ENCODE measurements at places on chromosomes 2 and 18.

DNA sequence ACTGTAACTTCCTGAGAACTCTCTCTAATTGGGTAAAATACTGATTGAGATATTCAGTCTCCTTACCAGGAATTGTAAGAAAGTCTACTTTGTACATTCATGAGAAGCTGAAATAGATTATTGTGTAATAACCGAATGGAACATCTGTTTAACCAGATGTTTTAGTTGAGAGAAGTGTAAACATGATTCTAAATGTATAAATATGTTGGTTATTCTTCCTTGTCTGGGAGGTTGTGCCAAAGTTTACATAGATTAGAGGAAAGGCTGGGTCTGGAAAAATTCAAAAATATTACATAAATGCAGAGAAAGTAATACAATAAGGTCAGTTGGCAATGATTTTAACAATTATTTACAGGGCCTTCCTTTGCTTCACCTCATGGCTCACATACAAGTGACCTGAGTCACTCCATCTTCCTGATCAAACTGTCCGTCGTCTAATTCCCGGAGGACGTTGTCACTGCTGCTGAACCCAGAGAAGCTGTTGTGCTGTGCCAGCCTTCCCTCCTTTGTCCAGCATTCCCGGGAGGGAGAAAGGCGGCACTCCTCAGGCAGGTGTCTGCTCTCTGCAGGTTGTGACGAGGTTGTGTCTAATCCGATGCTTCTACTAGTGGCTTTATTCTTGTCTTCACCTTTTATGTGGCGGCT lies 55.9 kb downstream of the MOB4 start:
- no peak for DNase-seq

GRCh38 chr2:200829258-200829655 lies 17.5 kb downstream of the BZW1 start:
- no peak for DNase-seq

DNA sequence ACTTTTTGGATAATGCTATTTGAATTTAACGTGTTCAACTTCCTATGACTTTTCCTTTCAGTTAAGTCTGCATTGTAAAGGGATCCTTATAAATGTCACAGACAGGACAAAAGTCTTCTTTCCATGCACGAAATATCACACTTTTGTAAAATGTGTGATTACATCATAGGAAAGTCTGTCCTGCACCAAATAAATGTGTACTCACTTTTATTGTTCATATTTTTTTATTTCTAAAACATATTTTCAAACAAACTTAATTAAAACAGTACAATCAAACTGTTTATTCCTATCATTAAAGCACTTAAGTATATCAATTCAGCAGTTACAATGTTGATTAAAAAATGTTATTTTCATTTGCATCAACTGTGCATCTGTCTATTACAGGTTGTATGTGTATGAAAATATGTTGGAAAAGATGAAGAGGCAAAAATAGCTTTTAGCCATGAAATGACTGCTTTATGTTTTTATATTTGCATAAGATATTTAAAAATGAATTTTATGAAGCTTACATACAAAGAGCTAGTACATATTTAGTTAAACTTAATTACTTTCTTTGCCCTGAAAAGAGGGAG lies 105.6 kb downstream of the CSRNP3 start:
- no peak for DNase-seq

DNA sequence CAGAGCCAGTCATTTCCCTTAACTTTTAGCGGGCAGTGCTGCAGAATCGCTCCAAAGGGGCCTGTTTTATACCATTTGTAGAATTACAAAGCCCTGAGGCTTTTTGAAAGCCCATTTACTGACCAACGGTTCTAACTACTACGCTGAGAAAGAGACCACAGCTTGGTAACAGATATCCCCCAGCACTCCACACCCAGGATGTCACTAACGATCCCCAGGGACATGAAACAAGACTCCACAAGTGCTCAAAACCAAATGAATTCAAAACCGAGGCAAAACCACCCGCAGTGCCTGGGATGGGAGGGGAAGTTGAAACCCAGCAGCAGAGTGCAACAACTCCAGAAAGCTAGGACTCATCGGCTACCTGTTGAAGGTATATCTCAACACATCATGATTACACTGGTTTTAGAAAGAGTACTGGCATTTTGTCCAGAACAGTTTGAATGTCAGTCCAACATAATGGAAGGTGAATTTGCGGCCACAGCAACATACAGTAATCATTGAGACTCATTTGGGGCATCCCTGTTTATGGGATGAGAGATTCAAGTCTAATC lies 33.6 kb upstream of the LRP2 start:
- no peak for DNase-seq

DNA sequence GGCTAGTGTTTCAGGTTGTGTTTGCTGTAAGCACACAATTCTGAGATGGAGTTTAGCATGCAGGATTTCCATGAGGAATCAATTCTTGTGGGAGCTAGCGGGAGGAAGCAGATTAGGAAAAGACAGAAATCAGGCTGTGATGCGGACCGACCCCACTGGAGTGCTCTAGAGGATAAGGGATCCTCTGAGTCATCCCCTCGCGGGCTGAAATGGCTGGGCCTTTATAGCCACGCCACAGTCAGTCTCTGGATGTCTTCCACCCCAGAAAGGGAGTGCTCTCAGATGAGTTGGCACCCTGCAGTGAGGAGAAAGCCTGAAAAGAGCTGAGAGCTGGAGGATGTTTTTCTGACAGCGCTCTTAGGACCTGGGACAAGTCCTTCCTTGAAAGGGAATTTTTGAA lies 102.4 kb downstream of the GALNT3 start:
- DNase-seq: no peak

DNA sequence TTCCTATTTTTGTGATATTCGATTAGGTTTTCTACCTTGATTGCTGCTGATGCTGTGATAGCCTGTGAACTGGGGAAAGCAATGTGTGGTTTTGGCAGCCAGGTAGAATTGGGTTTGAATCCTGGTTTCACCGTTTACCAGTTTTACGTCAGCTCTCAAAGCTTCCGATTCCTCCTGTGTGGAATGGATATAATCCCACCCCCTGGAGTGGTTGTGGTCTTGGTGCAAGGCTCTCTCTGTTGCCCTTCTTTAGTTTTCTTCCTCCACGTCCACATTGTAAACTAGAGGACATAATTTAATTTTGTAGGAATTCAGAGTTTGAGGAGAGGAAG lies 45.0 kb downstream of the PHLPP1 start:
- DNase-seq: no peak

DNA sequence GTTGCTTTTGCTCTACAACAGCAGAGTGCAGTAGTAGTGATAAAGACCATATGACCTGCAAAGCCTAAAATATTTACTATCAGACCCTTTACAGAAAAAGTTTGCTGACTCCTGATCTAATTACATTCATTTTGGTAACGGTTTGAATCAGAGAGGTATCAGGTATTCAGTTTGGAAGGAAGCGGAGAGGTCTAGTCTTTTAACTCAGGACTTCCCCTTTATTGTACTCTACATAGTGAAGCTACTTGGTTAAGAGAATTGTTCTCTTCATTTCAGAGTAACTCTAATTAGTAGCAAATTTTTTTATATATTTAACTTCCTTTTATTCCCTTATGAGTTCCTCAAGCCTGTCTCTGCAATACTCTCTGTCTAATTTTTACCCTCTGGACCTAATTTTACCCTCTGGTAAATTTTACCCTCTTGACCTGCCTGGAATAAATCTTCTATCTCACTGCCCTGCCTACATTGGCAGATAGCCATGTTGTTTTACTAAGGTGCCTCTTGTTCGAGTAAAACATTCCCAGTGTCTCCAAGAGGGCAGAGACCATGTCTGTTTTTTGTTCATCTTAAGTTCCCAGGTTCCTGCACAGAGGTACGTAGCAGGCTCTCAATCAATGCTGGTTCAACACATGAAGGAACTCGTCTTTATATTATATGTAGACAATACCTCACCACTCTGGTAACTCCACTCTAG lies 170.6 kb downstream of the DNAH6 start:
- no peak for DNase-seq

- no peak for DNase-seq
These were observed 304.8 kb downstream of the CDCA7 start for GRCh38 chr2:173659509-173659908.

DNA sequence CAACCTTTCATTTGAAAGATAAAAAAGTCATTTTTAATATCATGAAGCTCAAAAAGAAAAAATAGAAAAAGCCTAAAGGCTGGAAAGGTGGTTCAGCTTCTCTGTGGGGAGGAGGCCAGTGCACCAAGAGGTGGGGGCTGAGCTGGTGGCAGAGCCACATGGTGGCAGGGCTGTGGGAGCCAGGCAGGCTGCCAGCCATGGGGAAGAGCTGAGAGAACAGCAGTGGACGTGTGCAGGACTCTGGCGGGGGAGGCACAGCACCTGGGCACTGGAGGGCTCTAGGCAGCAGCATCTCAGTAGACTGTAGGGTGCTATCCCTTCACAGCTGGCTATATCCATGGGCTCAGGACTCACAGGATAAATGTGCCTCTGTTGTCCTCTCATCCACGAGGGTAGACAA lies 47.8 kb downstream of the STK25 start:
- DNase-seq: no peak

DNA sequence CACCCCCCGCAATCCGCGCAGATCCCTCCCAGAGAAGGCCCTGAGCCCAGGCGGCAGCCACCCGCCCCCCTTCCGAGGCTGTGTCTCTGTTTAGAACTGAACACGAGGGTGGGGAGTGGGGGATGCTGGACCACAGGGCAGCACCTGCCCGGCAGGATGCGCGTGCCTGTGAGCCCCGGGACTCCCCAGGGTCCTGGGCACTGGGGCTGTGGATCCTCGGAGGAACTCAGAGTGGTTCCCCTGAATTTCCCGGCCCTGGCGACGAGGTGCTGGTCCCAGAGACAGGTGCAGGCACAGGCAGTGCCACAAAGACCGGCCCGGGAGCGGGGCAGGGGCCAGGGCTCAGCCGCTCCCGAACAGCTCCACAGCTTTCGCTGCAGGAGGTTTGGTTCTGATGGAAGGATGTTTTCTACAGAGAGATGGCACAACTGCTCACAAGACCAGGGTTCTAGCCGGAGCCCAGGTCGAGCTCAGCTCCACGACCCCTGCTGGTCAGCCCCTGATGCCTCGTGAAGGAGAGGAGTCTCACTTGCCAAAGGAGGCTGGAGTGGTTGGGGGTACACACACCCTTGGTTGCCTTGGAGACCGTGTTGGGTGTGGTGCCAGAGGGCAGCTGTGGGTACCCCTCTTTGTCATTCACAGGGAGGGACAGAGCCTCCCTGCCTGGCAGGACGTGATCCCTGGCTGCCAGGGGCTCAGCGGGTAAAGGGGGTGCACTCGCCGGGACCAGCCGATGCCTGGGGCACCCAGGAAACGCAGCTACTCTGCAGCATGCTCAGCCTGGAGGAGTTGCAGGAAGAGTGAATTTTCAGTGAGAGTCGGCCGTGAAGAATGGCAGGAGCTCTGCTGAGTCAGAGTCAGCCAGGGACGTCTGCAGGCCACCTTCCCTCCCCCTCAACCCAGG lies 4.4 kb upstream of the NEU4 start:
- no peak for DNase-seq

GRCh38 chr18:24875777-24876176 lies 415.3 kb downstream of the HRH4 start:
- no peak for DNase-seq

- peak; percentile 8 for DNase-seq
These were observed 1.1 kb upstream of the RNU4ATAC start for GRCh38 chr2:121529439-121530211.

GRCh38 chr2:69385443-69386151 lies 1.4 kb downstream of the GFPT1 start:
- no peak for DNase-seq

- no peak for DNase-seq
These were observed 159.5 kb downstream of the ERBB4 start for GRCh38 chr2:212379103-212379502.

DNA sequence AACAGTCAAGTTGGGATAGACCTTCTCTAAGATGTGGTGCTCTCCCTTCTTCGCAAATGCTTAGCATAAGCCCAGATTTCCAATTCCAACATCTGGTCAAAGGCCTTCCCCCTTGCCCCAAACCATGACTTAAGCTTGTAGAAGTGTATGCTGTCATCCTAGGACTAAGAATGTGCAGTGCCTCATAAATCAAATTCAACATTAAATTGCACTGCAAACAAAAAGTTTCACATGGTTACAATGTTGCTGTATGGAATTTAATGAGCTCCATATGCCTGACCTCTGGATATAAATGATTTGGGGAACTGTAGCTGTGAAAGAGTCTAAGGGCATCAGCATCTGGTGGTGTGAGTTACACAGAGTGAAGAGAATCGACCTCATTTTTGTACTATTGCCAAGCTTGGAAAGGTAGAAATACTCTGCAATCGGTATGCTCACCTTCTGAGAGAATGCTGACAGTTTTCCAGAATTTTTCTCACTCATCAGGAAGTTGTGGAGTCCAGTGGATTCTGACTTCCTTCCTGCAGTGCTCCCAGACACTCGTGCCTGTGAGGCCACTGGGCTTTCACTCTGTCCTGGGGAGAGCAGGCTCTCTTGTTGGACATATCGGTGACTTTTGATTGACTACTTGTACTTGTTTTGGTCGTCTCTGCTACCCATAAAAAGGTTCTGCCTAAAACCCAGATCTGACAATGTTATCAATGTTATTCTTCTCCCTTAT lies 40.6 kb downstream of the FASTKD2 start:
- DNase-seq: no peak

DNA sequence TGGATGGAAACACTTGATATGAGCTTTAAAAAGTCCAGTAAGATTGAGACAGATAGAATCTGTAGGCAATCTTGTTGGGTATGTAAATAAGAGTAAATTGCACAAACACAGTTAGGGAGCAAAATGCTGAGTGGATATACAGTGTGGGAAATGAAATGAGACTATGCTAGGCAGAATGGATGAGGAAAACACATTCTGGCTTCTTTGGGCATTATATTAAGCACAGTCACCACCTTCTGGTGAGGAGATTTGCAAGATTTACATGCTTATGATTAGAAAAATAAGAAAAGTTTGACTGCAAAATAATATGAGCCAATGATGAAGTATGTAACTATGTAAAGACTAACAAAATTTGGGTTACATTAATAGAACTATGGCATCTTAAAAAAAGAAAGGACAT lies 2165.0 kb upstream of the CELF4 start:
- DNase-seq: no peak

DNA sequence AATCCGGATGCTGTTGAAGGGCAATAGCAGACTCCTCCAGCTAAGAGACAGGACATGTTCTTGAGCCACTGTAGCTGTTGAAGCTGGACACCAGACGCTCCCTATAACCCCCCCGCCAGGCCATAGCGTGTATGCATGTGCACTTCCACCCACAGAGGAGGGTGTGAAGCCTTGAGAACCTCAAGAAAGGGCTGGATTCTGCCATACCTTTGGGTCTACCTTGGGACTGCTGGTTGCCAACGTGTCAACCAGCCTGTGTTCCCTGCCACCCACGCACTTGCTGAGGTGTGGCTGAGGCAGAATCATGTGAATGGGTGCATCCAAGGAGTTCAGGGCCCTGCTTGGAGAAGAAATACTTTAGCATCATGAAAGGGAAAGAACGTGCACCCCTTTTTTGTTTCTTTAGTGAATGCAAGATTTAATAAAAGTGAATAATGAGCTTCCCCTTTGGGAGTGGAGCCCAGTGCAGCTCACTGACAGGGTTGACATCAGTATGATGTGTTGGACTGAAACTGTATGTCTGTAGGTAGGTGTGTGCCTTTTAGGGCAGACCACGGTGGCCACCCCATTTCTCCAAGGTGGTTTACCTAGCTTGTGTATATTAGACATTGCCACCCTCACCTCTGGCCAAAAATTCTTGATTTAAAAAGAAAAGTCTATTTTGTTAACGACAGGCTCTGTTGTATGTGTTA lies 198.3 kb downstream of the MGAT5 start:
- DNase-seq: no peak

- no peak for DNase-seq
These were observed 245.1 kb downstream of the KCNS3 start for GRCh38 chr2:18123577-18123976.

- no peak for DNase-seq
These were observed 66.5 kb upstream of the THUMPD2 start for GRCh38 chr2:39845460-39846146.
